ENCODE measurements at places on chromosomes 3 and 15.

DNA sequence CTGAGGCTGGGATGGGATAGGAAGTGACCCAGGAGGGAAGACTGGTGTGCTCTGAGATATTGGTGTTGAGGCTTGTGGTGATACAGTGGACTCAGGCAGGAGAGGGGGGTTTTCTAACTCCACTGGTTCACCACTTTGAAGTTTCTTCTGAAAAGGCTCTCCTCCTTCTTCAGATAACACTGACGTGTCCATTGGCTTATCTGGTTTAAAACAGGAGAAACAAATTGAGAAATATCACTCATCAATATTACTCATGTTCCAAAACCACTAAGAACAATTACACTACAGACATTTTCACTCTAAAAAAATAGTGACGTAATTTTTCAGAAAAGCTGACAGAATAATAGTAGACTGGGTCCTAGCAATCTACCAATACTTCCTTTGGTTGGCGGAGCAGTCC lies 23.1 kb downstream of the TP53BP1 start:
- no peak for DNase-seq

DNA sequence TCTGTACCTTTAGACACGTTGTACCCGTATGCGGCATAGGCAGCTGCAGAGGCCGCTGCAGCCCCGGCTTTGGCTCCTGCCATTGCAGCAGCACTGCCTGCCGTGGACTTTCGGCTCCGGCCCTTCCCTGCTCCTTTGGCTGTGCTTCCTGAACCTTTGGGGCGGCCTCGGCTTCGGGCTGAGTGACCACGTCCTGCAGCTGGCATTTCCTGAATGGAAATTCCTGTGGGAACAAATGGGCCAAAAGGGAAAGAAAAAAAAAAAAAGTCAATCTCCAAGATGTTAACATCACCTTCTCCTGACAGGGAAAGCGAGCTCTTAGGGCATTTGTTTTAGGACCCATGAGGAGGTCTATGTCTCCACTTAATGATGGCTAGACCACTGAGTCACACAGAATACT lies 29.6 kb downstream of the CHAC1 start:
- DNase-seq = no peak

DNA sequence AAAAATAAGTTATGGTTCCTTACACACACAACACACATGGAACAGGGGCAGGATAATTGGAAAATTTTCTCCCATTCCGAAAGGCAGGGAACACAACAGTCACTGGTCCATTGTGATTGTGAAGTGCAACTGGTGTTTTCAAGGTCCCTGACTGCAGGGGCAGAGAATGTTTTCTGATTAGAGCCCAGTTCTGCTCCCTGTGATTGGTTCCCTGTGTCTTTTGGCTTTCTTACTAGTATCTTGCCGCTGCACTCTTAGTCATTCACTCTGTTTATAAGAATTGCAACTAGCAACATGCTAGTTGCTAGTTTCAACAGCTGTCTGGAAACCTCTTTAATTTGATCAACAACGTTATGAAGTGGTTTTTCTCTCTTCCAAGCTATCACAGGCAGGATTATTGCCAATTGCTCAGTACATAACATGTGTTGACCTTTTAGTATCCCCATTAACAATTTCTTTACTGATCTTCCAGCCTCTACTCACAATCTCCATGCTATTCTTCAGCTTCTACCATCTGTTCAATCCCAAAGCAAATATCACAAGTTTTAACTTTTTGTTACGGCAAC lies 177.5 kb downstream of the EPHA6 start:
- DNase-seq = no peak

GRCh38 chr3:66039590-66039887 lies 821 bp upstream of the MAGI1 start:
- no peak for DNase-seq

DNA sequence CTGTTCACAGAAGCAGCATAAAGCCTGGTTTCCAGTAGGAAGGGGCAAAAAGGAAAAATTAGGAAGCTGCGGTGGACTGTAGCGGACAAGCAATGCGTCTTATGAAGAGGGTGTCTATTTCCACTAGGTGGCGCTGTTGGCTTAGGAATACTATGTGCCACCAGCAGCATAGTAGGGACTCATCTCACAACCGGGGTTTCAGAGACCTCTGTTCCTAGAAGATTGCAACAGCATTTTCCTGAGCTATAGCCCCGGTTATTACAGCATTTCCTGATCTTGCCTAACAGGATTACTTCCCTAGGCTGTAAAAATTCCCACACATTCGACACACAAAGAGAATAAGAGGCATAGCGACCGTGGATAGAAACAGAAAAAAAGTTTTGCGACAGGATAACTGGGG lies 683.0 kb downstream of the TBL1XR1 start:
- no peak for DNase-seq
